ENCODE measurements at places on chromosomes 7 and 10.

- no peaks in the 10 kb centered on the region for H3K27me3 ChIP-seq
- no peak overlapping the region for H3K27ac ChIP-seq
- H3K4me3 ChIP-seq: no peak overlapping the region
- DNase-seq: no peak
- no peaks in the 10 kb centered on the region for H3K36me3 ChIP-seq
These were observed 516.7 kb upstream of the MGMT start for GRCh38 chr10:128950159-128950915.

DNA sequence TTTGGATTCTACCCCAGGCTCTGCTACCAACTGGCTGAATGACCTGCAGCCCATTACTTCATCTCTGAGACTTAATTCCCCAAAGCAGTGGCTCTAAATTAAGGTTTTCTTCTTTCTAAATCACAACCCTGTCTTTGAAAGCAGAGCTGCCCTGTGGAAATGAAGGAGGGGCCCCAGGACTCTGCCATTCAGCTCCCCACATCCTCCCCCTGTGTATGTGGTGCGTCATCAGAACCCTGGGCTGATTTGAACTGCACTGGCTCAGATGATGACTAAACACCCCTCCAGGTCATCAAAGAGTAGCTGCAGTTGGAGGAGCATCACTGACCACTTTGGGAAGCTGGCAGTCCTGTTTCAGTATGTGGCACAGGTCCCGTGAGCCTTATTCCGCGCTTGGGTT is 46.6 kb downstream of the BPGM start:
- peak; percentile 66 for DNase-seq
- H3K27ac ChIP-seq: no peak overlapping the region
- H3K4me1 ChIP-seq: 0 out of 2 replicates have a peak, but pooled peaks cover 11% of the 10 kb centered on the region
- no peaks in the 10 kb centered on the region for H3K27me3 ChIP-seq

DNA sequence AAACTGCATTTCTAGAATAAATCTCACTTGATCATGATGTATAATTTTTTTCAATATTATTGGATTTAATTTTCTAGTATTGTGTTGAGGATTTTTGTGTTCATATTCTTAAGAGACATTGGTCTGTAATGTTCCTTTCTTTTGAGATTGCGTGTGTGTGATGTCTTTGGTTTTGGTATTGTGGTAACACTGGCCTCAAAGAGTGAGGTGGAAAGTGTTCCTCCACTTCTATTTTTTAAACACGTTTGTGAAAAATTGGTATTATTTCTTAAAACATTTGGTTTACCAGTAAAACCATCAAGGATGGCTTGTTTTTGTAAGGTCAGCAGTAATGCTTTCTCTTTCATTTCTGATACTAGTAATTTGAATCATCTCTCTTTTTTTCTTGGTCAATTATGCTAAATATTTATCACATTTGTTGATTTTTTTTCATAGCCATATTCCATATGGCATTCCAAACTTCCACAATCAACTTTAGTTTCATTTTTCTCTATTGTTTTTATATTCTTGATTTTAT is 290.2 kb upstream of the CDC14C start:
- peaks cover 21% of the 10 kb centered on the region for H3K4me1 ChIP-seq
- no peak overlapping the region for H3K27ac ChIP-seq
- H3K4me3 ChIP-seq: no peak overlapping the region
- DNase-seq: no peak
- H3K36me3 ChIP-seq: no peaks in the 10 kb centered on the region

- no peak overlapping the region for H3K27ac ChIP-seq
- no peaks in the 10 kb centered on the region for H3K36me3 ChIP-seq
- peaks cover 20% of the 10 kb centered on the region for H3K4me1 ChIP-seq
- H3K27me3 ChIP-seq: no peaks in the 10 kb centered on the region
- DNase-seq: no peak
These were observed 248.9 kb downstream of the ABCA13 start for GRCh38 chr7:48420206-48420605.

DNA sequence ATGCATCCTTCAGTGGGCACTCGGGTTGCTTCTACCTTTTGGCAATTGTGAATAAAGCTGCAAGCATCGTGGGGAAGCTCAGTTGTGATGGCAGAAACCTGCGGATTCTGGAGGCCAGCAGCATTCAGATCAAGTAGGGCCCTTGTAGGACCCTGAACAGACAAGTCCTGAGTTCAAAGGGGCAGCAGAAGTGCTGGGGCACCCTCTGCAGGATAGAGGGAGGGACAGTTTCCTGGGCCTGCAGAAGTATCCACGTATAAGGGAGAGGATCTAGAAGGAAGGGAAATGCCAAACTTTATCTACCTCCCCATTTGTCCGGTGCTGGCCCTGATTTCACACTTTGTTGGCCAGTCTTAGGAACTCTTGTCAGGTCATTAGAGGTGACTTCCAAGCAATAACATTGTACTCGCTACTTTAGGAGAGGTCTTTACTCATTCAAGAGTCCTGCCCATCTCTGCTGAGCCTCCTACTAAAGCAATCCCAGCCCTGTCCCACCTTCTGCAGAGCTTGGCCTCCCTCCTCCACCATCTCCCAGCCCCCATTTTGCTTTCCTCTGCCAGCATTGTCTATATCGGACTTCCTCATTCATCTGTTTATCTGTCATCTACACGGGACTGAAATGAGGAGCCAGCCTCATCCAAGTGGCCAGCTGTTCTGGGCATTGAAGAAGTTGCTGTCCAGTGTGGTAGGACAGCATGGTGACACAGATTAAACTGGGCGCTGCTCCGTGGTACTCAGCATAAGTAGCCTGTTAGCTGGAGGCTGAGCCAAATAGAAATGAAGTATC is 26.6 kb upstream of the R3HCC1L start:
- H3K27me3 ChIP-seq: peaks cover 75% of the 10 kb centered on the region
- H3K4me1 ChIP-seq: no peaks in the 10 kb centered on the region
- H3K4me3 ChIP-seq: no peak overlapping the region
- H3K36me3 ChIP-seq: no peaks in the 10 kb centered on the region
- H3K27ac ChIP-seq: no peak overlapping the region

DNA sequence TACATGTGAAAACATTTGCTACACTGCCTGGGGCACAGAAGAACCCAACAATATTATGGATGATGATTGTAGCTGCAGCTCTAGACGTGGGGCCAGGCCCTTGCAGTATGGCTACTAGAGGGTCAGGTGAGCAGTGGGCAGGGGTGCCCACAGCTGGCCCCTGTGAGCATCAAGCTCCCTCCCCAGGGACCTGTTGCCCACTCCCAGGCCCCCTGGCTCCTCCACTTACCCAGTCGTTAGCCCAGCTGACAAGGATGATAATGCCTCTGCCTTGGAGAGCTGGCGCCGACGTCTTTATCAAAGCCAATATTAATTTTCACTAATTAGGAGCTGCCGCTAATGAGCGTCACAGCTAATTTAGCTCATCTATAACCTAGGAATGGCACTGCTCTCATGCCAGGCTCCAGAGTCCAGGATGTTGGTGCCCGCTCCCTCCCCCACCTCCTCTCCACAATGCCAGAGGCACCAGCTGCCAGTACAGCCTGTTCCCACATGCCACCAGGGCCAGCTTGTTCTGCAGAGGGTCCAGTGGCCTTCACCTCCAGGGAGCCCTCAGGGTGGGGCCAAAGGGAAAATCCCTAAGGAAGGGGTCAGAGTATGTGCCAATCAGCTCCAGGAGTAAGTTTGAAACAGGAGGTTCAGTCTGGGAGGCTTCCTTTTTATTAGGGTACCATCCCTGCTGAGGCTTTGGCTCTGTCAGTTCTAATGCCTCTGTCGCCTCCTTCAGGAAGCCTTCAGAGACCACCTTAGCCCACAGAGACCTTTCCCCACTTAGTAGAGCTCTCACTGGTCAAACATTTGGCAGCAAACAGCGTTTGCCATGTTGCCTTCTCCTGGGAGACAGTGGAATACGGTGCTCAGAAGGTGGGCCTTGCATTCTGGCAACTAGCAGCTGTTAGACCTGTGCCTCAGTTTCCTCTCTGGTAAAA is 77.2 kb downstream of the CDH23 start:
- no peaks in the 10 kb centered on the region for H3K4me1 ChIP-seq
- DNase-seq: no peak
- no peak overlapping the region for H3K4me3 ChIP-seq

DNA sequence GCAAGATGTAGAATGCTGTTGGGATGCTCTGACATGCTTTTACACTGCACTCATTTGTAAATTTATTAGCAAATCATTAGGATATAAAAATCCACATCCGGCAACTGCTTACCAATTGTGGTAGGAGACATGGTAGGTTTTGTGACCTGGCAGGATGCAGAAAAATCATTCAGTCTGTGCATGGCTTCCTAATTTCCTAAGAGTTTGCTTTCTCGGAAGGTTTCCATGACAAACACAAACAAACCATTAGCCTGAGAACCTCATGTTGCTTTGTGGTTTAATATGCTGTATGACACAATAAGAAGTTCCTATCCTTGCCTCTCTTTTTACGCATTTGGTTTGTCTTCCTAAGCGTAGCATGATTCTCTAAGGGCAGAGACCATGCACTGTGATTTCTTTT is 14.7 kb upstream of the LMBR1 start:
- H3K36me3 ChIP-seq: no peaks in the 10 kb centered on the region
- peaks cover 12% of the 10 kb centered on the region for H3K4me1 ChIP-seq
- no peaks in the 10 kb centered on the region for H3K27me3 ChIP-seq
- H3K4me3 ChIP-seq: no peak overlapping the region

GRCh38 chr7:134919240-134919641 is 67.1 kb upstream of the AGBL3 start:
- peak overlapping the region; percentile 17 for H3K27ac ChIP-seq
- no peaks in the 10 kb centered on the region for H3K36me3 ChIP-seq
- H3K27me3 ChIP-seq: no peaks in the 10 kb centered on the region
- DNase-seq: peak; percentile 37

DNA sequence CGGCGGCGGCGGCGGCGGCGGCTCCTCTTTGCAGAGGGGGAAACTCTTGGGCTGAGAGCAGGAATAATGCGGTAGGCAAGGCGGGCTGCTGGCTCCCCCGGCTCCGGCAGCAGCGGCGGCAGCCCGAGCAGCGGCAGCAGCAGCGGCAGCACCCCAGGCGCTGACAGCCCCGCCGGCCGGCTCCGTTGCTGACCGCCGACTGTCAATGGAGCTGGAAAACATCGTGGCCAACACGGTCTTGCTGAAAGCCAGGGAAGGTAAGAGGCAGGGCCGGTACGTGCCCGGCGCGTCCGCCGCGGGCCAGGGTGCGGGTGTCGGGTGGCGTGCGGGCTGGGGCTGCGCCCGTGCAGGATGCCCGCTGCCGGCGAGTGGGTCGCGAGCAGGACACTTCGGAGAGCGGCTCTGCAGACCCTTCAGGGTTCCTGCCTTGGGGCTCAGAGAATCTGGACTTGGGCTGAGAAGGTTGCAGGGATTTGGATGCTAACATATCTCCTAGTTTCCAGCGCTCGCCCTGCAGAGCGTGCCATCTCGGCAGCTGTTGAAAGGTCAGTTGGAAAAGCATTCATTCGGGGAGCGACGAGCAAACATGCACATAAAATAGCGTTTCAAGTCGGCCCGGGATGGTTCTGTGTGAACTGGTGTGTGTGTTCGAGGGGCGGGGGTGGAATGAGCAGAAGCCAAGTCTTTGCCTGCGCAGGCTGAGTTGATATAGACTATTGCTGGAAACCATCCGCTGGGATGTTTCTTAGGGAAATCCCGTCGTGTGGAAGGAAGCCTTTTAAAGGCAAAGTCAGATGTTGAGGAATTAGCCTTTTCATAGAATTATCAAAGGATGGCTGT is 562 bp downstream of the GRK5 start:
- no peak overlapping the region for H3K27ac ChIP-seq
- peak; percentile 39 for DNase-seq
- H3K36me3 ChIP-seq: no peaks in the 10 kb centered on the region
- peaks cover 40% of the 10 kb centered on the region for H3K4me1 ChIP-seq
- peak overlapping the region; percentile 78 for H3K4me3 ChIP-seq
- no peaks in the 10 kb centered on the region for H3K27me3 ChIP-seq

GRCh38 chr7:30674876-30675275 is 7.4 kb downstream of the CRHR2 start:
- H3K4me3 ChIP-seq: no peak overlapping the region
- peaks cover 26% of the 10 kb centered on the region for H3K27me3 ChIP-seq
- no peaks in the 10 kb centered on the region for H3K36me3 ChIP-seq
- no peaks in the 10 kb centered on the region for H3K4me1 ChIP-seq

DNA sequence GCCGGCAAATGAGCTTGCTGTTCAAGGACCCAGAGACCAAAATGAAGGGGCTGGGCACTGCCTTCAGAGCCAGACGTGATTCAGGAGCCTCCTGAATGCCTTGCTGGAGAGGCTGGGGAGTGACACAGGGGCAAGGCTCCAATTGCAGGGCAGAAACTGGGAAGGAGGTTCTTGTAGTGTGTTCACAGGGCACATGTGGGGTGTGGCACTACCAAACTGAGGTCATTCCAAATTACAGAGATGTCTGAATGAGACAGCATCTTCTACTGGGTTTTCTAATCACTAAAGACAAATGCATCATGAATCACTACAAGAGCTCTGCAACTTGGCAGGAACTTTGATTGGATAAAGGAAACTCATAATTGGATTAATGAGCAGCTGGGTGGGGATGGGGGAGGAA is 17.8 kb downstream of the CRTAC1 start:
- H3K4me3 ChIP-seq: no peak overlapping the region
- DNase-seq: no peak
- no peak overlapping the region for H3K27ac ChIP-seq

- peak overlapping the region; percentile 73 for H3K27ac ChIP-seq
- H3K4me1 ChIP-seq: peaks cover 39% of the 10 kb centered on the region
- peak; percentile 80 for DNase-seq
- H3K4me3 ChIP-seq: peak overlapping the region; percentile 41
These were observed 315.3 kb downstream of the SNX13 start for GRCh38 chr7:17625043-17625442.

DNA sequence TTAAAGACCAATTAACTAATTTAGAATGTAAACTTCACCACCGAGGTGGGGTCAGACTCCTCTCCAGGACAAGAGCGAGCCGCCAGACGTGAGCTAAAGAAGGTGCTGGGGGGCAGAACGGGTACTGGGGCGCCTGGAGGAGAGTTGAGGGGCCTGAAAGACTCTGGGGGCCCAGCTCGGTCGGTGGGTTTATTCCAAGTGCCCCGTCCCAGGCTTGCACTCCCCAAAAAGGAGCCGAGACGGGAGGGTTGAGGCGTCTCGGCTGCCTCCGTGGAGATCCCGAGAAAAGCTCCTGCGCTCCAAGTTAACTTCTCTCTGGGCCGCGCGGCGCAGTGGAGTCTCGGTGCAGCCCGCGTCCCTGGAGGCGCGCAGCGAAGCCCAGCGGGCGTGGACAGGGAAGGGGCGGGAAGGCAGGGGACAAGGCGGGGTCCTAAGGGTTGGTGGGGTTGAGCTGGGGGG is 553.3 kb downstream of the TFEC start:
- no peaks in the 10 kb centered on the region for H3K27me3 ChIP-seq
- no peaks in the 10 kb centered on the region for H3K36me3 ChIP-seq

DNA sequence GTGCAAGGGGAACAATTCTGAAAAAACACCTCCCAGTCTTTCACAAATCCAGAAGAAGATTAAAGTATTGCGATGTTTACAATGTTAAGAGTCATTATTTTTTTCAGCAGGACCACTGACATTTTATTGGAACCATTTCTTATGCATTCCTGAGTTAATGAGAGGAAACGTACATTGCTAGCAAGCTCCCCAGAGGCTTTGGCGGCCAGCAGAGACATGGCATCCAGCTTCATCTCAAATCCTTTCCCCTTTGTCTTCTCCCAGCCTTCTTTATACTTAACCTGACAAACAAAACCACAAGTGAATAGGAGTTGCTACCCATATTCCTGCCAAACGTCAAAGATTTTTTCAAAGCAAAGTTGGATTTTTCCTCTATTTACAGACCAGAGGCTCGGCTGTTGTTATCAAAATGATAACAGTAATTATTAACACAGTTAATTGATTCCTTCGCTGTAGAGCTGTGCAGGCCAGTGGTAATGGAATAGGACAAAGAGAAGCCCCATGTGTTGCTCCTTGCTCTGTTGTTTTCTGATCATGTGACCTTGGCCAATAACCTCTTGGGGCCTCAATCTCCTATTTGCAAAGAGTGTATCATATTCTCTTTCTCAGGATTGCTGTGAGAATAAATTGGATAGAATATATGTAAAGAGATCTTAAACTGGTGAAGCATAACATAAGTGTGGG is 32.0 kb downstream of the NRAP start:
- H3K27me3 ChIP-seq: peaks cover 21% of the 10 kb centered on the region
- no peak overlapping the region for H3K27ac ChIP-seq
- no peak overlapping the region for H3K4me3 ChIP-seq
- DNase-seq: no peak
- no peaks in the 10 kb centered on the region for H3K4me1 ChIP-seq
- no peaks in the 10 kb centered on the region for H3K36me3 ChIP-seq
